ENCODE measurements at places on chromosomes 1 and 21.

GRCh38 chr1:199721001-199721400, 306.5 kb upstream of the NR5A2 start:
- H3K4me3 ChIP-seq, result no peak overlapping the region
- H3K4me1 ChIP-seq, result peaks cover 7% of the 10 kb centered on the region
- peaks cover 37% of the 10 kb centered on the region for H3K27me3 ChIP-seq
- H3K27ac ChIP-seq, result no peak overlapping the region
- no peak for DNase-seq

- H3K4me3 ChIP-seq, result no peak overlapping the region
- no peaks in the 10 kb centered on the region for H3K36me3 ChIP-seq
- H3K27ac ChIP-seq, result no peak overlapping the region
- H3K27me3 ChIP-seq, result no peaks in the 10 kb centered on the region
- no peaks in the 10 kb centered on the region for H3K4me1 ChIP-seq
Observed at GRCh38 chr1:244199902-244200301, 148.8 kb downstream of the ZBTB18 start.

DNA sequence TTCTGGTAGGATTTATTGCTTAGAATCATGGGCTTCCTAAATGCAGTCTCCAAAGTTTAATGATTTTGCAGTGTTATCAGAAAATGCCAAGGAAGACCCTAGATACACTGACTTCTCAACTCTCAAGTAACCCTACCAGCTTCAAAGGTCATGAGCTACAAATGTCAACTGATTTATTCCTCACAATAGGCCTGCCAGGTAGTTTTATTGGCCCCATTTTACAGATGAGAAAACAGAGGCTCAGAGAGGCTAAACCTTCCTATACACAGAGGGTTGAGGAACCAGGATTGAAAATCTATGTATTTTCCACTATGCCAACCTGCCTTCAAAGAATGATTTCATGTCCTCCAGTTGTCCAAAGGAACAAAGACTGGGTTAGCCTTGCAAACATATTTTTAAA, 384.4 kb upstream of the POU3F1 start:
- H3K4me3 ChIP-seq, result no peak overlapping the region
- no peaks in the 10 kb centered on the region for H3K4me1 ChIP-seq
- H3K36me3 ChIP-seq, result no peaks in the 10 kb centered on the region
- no peak for DNase-seq

DNA sequence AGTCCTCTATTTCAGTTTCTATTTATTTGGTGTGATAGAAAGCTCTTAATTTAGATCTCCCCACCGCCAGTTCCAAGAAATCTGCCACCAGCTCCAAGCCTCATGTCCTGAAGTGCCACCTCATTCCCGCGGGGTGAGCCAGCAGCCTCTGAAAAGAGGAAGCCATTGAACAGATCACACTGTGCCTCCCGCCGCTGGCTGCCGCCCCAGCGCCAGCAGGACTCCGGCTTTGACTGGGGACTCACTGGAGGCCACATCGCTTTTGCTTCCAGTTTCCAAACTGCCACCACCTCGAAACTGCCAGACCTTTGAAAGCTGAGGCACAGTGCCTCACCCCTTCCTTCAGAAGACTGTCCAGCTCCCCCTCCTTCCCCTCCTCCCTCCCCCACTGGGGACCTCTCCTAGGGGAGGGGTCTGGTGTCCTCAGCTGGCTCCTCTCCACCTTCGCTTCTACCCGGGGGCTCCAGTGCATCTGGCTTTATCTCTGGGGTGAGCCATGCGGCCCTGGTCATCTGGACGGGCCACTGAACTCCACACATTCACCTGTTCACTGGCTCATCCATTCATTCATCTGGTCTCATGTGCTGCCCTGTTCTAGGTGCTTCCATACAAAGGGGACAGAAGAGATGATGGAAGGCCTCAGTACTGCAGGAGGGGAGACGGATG, 58.9 kb downstream of the VPS26C start:
- peak overlapping the region; percentile 72 for H3K4me3 ChIP-seq
- H3K27me3 ChIP-seq, result no peaks in the 10 kb centered on the region
- H3K36me3 ChIP-seq, result peaks cover 1% of the 10 kb centered on the region
- peak overlapping the region; percentile 69 for H3K27ac ChIP-seq
- peaks cover 24% of the 10 kb centered on the region for H3K4me1 ChIP-seq

- peaks cover 44% of the 10 kb centered on the region for H3K4me1 ChIP-seq
- H3K27me3 ChIP-seq, result no peaks in the 10 kb centered on the region
- no peak for DNase-seq
- H3K4me3 ChIP-seq, result peak overlapping the region; percentile 99
Observed at GRCh38 chr1:204405988-204406387, 5.6 kb downstream of the PPP1R15B start.

- H3K27ac ChIP-seq, result no peak overlapping the region
- no peak for DNase-seq
- no peak overlapping the region for H3K4me3 ChIP-seq
Observed at GRCh38 chr1:172581273-172581672, 48.3 kb downstream of the SUCO start.

DNA sequence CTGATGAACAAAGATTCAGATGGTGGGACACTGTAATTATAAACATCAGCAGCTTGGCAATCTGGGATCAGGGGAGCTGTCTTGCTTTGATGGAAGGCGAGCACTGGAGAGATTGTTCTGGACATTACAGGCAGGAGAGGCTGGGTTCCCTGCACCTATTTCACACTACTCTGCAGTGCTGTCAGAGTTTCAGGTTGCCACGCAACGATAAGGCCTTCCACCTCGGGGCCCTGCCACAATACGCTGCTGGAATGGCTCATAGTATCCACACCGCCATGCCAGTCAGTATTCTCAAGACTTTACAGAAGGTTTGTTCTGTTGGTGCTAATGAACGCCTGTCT, 96.8 kb downstream of the GLIS1 start:
- no peak overlapping the region for H3K27ac ChIP-seq
- H3K4me1 ChIP-seq, result no peaks in the 10 kb centered on the region
- peaks cover 9% of the 10 kb centered on the region for H3K27me3 ChIP-seq
- no peak for DNase-seq
- no peak overlapping the region for H3K4me3 ChIP-seq

DNA sequence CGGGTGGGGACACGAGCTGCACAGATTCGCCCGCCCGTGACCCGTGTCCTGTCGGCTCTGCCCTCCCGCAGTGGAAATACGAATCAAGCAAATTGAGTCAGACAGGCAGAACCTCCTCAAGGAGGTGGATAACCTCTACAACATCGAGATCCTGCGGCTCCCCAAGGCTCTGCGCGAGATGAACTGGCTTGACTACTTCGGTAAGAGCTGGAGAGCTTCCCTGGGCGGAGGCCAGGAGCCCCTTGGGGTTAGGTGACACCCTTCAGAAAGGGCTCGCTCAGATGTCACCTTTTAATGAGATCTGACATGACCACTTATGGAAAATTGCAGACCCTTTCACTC, 489 bp downstream of the CDCA8 start:
- H3K4me1 ChIP-seq, result peaks cover 35% of the 10 kb centered on the region
- peaks cover 8% of the 10 kb centered on the region for H3K36me3 ChIP-seq
- H3K4me3 ChIP-seq, result peak overlapping the region; percentile 99
- H3K27me3 ChIP-seq, result no peaks in the 10 kb centered on the region
- DNase-seq, result no peak

DNA sequence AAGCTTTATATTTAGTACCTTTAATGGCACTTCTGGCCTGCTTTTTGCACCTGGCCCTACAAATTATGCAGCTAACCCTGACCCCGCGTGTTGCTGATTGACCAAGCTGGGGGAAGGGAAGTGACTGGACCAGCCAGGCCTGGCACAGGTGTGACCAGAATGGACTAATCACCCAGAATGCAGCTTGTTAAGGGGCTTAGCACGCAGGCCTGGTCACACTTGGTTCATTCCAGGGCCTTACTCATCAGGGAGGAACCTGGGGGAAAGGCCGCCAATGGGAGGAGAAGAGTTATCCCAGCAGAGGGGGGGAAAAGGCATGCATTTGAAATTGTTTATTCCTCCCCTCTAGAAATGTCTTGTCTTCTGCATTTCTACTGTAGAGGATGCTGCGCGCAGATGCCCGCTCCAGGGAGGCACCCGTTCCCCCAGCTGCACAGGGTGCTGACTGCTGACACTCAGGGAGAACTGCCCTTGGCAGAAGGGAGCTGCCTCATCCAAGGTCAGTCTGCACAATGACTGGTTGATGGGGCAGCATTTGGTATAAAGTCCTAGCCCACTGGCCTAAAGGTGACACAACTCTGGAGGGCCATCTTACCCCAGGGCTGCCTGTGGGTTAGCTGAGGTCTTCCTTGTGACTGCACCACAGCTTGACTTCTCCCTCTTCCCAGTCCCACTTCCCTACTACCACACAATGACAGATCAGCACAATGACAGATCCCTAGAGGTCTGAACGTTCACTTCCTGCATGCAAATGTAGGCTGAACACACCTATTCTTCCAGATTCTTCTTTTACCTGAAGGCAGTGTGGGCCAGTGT, 29.0 kb downstream of the DHCR24 start:
- H3K27ac ChIP-seq, result no peak overlapping the region
- no peak for DNase-seq
- H3K36me3 ChIP-seq, result peaks cover 11% of the 10 kb centered on the region
- H3K27me3 ChIP-seq, result no peaks in the 10 kb centered on the region
- H3K4me1 ChIP-seq, result peaks cover 10% of the 10 kb centered on the region
- H3K4me3 ChIP-seq, result no peak overlapping the region

DNA sequence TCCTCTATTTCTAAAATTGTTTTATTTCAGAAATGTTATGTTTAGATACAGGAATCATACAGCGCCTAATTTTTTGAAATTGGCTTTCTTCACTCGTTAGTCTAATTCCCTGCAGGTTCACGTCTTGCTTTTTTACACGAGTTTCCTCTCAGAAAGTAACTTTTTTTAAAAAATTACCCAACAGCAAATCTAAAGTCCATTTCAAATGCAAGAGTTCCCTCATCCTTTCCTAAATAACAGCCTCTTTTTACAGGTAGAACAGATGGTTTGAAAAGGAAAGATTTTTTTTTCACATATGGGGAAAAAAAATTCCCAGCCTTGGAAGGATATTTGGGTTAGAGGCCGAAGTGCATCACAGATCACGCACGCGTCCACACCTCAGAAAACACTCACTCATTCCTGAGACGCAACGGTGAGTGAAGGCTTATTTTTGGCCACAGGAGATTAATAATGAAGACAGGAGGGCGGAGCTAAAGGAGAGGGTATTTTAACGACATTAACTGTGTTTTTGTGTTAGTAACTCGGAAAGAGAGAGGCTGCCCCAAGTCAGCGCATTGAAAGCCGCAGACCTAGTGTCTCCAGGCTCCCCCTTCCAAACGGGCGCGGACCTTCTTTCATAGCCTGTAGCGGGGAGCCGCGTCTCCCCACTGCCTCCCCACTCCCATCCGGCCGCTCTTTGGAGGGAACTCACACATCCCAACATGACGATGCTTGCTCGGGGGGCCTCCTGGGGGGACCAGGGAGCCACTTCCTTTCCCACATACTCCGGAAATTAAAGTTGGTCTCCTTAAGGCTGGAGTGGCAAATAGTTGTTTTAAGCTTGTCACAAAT, 969 bp upstream of the RIPK4 start:
- DNase-seq, result no peak
- peaks cover 63% of the 10 kb centered on the region for H3K27me3 ChIP-seq
- peak overlapping the region; percentile 97 for H3K4me3 ChIP-seq
- peaks cover 3% of the 10 kb centered on the region for H3K36me3 ChIP-seq
- H3K27ac ChIP-seq, result peak overlapping the region; percentile 87

DNA sequence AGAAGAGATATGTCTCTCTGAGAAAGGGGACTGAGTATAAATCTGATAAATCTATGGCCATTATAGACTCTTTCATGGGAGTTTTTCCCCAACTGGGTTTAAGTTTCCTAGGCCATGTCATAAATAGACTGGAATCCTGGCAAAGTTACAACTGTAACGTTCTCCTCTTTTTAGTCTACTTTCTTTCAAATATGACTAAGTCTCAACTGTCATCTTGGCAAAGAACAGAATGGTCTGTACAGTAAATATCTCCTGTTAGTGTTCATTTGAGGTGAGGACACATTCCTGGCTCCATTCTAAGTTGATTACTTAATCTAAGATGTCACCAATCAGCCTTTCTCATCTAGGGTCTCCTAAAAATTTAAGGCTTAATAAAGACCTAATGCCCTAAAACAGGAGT, 300.5 kb downstream of the BRINP2 start:
- DNase-seq, result no peak
- no peaks in the 10 kb centered on the region for H3K4me1 ChIP-seq
- H3K36me3 ChIP-seq, result no peaks in the 10 kb centered on the region

- H3K4me1 ChIP-seq, result peaks cover 83% of the 10 kb centered on the region
- peaks cover 40% of the 10 kb centered on the region for H3K36me3 ChIP-seq
- peak overlapping the region; percentile 97 for H3K27ac ChIP-seq
Observed at GRCh38 chr1:155969377-155969791, 9.0 kb downstream of the ARHGEF2 start.

DNA sequence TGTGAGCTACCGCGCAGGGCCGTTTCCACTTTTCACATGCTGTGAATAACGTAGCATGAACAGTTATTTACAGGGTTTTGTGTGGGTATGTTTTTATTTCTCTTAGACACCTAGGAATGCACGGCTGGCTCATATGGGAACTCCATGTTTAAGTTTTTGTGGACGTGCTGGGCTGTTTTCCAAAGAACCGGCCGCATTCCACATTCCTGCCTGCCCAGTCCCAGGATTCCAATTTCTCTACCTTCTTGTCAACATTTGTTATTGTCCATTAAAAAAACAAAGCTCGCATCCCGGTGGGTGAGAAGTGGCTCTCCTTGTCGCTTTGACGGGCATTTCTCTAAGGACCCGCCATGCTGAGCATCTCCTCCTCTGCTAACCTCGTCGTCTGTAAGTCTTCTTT, 47.1 kb upstream of the LRRC3 start:
- no peak overlapping the region for H3K4me3 ChIP-seq
- DNase-seq, result no peak
- H3K4me1 ChIP-seq, result peaks cover 7% of the 10 kb centered on the region
- H3K36me3 ChIP-seq, result peaks cover 2% of the 10 kb centered on the region
- no peaks in the 10 kb centered on the region for H3K27me3 ChIP-seq

- H3K27ac ChIP-seq, result no peak overlapping the region
- H3K27me3 ChIP-seq, result peaks cover 11% of the 10 kb centered on the region
- no peak for DNase-seq
- no peak overlapping the region for H3K4me3 ChIP-seq
- H3K4me1 ChIP-seq, result no peaks in the 10 kb centered on the region
- H3K36me3 ChIP-seq, result no peaks in the 10 kb centered on the region
Observed at GRCh38 chr1:48025076-48025475, 27.9 kb upstream of the TRABD2B start.

DNA sequence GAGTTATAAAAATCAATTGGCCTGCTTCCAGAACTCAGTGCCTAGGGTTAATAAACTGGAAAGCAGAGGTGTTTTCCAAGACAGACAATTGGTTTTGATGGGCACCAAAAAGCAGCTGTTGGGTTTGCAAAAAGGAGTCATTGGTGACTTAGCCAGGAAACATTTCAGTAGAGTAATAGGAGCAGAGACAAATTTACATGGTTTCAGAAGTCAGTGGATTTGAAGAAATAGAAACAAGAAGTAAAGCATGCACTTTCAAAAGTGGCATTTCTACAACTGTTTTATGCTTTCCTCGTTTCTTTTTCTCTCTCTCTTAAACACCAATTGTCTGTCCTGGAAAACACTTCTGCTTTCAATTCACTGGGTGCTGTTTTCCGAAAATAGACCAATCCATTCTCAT, 87.8 kb downstream of the GLUL start:
- no peaks in the 10 kb centered on the region for H3K36me3 ChIP-seq
- peaks cover 30% of the 10 kb centered on the region for H3K4me1 ChIP-seq
- H3K27me3 ChIP-seq, result no peaks in the 10 kb centered on the region

GRCh38 chr1:179867493-179868330, 9.9 kb downstream of the TOR1AIP2 start:
- H3K4me3 ChIP-seq, result no peak overlapping the region
- DNase-seq, result peak; percentile 39
- H3K27ac ChIP-seq, result no peak overlapping the region
- H3K4me1 ChIP-seq, result peaks cover 15% of the 10 kb centered on the region

GRCh38 chr1:20367116-20367585, 76.5 kb downstream of the VWA5B1 start:
- peak overlapping the region; percentile 57 for H3K4me3 ChIP-seq
- H3K27ac ChIP-seq, result no peak overlapping the region
